ENCODE measurements at places on chromosomes 1 and 21.

DNA sequence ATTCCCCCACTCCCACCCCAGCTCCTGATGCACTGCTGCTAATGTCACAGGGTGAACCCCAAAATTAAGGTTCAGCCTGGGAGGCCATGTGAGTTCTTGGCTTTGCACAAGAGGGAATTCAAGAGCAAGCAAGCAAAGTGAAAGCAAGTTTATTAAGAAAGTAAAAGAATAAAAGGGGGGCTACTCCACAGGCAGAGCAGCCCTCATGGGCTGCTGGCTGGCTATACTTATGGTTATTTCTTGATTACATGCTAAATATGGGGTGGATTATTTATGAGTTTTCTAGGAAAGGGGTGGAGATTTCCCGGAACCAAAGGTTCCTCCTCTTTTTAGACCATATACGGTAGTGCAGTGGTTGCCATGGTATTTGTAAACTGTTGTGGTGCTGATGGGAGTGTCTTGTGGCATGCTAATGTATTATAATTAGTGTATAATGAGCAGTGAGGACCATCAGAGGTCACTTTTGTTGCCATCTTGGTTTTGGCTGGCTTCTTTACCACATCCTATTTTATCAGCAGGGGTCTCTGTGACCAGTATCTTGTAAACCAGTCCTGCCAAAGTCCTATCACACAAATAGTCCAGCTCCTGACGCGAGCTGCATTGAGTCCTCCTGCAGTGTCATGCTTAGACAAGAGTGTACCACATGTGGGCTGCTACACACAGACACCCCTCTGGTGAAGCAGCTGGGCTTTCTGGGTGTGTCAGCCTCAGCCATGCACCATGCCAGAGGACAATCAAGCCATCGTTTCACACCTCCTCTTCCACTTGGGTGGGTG is 46.4 kb upstream of the CSF1 start:
- ATAC-seq: no peak

DNA sequence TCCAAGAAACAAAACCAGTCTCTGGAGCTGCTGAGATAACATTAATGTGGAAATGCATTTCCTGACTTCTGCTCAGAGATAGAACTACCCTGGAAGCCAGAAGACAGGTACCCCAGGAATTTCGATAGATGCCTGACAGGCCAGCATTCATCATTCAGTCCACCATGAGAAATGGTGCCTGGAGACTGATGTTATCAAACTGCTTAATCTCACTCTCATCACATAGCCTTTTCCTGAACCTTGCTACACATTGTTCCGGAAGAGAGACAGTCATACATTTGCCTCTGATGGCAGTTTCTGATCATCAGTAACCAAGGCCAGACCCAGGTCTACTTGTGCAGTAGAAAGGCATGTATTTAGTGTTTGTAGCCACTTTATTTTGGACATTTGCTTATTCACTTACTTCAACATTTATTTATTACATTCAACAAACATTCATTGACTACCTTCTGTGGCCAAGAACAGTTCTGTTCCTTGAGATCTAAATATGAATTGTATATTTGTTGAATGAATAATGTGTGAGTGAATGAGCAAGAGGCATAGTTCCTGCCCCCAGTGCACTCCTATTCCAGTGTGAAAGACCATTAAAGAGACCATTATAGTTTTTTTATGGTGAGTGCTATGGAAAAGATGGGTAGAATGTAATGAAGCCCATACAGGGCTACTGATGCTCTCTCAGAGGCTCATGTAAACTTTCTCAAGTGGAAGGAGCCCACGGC is 485.7 kb downstream of the NUF2 start:
- no peak for ATAC-seq

- no peak for ATAC-seq
These were observed 202.6 kb downstream of the PTPRC start for GRCh38 chr1:198841477-198841876.

DNA sequence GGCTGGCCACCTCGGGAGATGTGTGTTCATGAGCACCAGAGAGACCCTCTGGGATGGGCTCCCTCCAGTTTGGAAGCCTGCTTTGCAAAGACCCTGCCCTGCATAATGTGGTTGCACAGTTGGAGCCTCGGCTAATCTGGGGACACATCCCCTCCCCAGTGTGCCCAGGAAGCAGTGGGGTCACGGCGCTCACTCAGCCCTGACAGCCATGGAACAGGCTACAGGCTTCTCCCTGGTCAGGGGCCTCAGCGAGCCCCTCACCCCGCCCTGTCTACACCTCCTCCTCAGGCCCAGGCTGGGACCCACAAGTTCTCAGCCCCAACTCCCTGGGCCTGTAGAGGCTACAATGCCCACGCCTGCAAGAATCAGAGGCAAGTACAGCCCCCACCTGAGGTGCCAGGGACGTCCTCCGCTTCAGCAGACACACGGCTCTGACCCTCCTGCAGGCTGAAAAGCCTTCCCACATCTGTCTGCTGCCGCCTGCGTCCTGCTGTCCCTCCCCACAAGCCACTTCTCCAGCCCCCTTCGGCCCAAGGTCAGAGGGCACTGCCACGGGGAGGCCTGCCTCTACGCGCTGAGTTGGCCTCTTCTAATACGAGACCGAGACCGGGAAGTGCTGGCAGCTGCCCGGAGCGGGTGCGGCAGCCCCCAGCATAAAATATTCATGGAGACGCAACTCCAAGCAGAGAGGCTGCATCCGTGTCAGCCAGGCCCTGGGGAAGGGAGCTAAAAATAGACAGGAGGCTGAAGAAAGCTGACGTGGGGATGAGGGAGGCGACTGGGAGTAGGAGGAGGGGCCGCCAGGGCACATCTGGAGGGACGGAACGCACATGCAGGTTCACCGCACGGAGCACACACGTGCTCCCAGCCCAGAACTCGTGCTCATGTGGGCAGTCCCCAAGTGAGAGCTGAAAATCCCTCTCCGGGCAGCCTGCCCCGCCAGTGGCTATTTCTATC is 15.2 kb upstream of the GPR153 start:
- no peak for ATAC-seq

- ATAC-seq: no peak
These were observed 3.4 kb upstream of the ETS2 start for GRCh38 chr21:38802050-38803026.

DNA sequence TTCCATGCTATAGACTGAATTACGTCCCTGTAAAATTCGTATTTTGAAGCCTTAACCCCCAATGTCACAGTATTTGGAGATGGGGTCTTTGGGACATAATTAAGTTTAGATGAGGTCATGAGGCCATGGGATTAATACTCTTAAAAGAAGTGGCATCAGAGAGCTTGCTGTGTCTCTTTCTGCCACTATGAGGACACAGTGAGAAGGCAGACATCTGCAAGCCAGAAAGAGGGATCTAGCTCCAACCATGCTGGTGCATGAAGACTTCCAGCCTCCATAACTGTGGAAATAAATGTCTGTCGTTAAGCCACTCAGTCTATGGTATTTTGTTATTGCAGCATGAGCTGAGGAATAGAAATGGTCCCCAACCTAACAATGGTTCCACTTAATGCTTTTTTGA is 99.0 kb downstream of the LTN1 start:
- no peak for ATAC-seq

DNA sequence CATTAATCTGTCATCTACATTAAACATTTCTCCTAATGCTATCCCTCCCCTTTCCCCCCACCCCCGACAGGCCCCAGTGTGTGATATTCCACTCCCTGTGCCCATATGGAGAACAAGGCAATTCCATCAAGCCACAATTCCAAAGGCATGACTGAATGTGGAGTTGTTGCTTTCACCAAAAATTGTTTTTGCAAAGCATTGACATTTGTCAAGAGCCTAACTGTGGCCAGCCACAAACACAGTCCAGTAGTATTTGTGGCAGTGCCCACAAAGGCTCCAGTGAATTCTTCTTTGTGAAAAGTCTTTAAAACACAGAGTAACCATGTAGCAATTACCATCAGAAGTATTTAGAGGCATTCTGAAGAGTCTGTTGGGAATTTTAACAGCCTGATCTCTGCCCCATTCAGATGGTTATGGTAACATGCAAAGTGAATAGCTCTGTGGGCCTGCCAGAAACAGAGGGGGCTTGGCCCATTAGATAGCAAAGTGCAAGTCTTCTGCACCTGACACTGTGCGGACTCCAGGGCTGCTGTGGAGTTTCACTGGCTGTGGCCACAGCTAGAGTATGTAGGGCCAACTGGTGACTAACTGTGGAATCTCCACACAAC is 11.6 kb upstream of the LRRC53 start:
- no peak for ATAC-seq

- no peak for ATAC-seq
These were observed 62.9 kb downstream of the TEX35 start for GRCh38 chr1:178575611-178576361.

- peak; percentile 4 for ATAC-seq
These were observed 935 bp upstream of the YIPF1 start for GRCh38 chr1:53890522-53890941.

DNA sequence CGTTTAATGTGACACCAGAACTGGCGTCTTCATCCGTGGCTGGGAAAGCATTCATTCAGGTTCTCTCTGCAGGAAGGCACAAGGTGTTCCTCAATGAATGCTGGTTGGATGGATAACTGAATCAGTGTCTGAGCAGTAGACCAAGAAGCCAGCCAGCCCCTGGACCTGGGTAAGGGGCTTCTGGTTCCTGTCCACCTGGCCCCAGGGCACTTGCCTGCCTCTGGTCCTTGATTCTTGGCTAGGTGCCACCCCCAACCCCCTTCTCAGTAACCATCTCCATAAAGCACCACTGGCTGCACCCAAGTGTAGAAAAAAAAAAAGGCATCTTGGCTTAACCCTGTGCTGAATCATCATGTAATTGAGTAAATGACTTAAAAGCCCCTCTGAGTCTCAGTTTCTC is 59.1 kb downstream of the KCND3 start:
- no peak for ATAC-seq

DNA sequence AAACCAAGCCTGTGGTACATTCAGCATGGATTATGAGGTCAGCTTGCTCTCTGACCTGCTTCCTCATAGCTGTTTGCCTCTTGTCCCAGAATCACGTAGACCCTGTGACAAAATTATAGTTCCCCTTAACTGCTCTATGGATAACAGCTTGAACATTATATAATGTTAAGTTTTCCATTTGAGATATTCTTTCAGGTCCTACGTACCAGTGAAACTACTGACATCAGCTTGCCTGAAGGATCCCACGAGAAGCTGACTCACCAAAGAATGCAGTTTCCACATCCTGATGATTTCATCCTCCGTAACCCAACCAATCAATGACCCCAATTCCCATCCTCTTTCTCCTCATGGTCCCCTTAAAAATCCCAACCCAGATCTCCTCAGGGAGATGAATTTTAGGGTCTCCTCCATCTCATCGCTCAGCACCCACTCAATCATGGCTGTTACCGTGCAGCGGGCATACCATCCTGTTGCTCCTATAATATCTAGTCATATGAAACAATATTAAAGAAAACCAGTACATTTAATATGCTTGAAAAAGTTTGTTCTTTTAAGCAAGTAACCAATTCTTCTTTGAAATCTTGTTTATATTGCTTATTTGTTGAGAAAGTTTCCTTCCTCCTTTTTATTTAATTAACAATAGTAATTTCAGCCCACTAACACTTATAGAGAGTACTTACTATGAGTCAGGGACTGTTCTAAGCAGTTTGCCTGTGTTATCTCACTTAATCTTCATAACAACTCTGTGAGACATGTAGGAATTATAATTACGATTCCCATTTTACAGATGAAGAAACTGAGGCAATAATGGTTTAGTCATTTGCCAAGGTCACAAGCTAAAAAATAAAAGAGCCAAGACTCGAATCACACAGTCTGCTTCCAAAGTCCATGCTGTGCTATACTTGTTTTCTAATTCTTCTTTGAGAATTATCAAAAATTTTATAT is 27.4 kb downstream of the CHML start:
- no peak for ATAC-seq

DNA sequence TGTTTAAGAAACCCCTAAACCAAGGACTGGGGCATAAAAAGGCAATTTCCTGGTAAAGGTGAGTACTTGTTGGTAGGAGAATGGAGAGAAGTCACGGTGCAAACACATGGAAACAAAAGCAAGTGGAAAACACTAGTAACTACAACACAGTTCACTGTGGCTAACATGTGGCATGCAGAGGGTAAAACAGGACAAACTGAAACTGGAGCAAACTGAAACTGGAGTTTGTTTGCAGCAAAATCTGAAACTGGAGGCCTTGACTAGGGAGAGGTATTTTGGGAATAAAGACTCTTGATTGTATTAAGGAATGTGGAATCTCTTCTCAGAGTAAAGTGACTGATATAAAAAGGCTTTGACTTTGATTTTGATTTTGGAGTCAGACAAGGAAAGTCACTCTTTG is 376.3 kb upstream of the PRMT6 start:
- no peak for ATAC-seq

GRCh38 chr21:14076143-14076806 is 134.5 kb downstream of the LIPI start:
- ATAC-seq: no peak

- ATAC-seq: no peak
These were observed 7.5 kb upstream of the GJA8 start for GRCh38 chr1:147895123-147895522.

GRCh38 chr1:207007352-207008033 is 25.1 kb downstream of the C1orf116 start:
- ATAC-seq: no peak

DNA sequence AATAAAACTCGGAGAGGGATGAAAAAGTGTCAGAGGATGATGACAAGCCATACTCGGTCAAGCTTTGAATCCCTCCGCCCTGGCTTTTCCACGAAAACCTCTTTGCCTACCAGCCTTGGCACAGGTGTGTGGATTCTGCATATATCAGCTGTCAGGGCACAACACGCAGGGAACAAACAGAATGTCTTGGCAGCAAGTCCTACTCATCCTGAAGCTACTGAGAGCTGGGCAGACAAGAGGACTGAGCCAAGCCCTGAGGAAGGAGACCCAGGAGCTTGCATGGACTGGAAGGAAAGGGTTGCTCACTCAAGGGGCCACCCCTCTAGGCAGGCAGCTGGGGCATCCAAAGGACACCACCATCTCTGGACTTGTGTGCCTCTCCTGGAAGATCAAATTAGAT is 132.4 kb downstream of the HMGB4 start:
- ATAC-seq: no peak

- ATAC-seq: no peak
These were observed 61.3 kb downstream of the SLC66A1 start for GRCh38 chr1:19373211-19374082.

DNA sequence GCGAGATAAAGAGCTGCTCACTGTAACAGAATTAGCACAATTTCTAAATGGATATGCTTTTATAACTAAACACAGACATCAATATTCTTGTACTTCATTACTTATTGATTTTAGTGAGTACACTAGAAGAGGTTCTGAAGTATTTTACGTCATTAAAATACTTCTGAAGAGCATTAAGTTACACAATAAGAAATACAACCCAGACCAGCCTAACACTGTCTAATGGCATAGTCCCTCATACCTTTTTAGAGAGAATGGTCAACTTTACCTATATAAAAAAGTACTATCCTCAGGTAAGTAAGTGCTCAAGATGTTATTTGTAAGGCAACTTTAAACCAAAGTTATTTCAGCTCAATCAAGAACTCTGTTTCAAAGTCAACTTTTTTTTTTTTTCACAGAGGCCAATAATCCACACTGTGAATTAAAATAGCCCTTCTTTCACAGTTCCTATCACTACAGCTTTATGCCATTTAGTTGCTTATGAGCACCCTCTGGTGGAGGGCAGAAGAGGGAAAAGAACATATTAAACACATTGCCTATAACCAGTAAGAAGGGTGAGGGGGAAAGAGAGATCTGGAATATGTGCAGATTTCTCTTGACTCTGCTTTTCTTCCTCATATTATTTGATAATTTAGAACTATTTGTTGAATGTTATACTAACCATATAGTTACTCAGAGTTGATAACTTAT is 182.1 kb upstream of the DMRTA2 start:
- no peak for ATAC-seq
